ENCODE measurements at places on chromosomes 16 and 17.

GRCh38 chr16:27428026-27428785, 26.2 kb downstream of the IL21R start:
- no peak for DNase-seq

- DNase-seq, result no peak
These were observed 350.1 kb upstream of the TNRC6C start for GRCh38 chr17:77608431-77608830.

- peak; percentile 53 for DNase-seq
These were observed 126.9 kb downstream of the KATNIP start for GRCh38 chr16:27676839-27677238.

DNA sequence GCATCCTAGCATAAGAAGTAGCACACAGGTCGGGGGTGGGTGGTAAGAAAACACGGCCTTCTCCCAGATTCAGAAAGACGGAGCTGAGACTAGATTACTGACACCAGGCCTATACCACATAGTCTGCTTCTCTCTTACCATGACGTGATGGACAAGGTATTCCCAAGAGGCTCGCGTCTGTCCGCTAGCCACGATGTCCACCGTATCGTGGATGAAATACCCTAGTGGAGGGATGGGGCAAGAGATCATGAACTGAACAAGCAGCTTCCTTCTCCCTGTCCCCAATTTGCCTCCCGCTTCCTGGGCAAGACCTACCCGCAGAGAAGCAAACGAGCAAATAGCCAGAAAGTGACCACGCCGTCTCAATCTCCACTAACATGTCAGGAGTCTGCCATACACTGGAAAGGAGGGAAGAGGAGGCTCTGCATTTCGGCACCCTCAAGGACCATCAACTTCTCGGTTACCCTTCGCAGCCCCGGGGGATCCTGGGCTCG, 820 bp downstream of the TLCD1 start:
- DNase-seq, result peak; percentile 52

- DNase-seq, result no peak
These were observed 20.0 kb downstream of the USP32 start for GRCh38 chr17:60371818-60372510.

DNA sequence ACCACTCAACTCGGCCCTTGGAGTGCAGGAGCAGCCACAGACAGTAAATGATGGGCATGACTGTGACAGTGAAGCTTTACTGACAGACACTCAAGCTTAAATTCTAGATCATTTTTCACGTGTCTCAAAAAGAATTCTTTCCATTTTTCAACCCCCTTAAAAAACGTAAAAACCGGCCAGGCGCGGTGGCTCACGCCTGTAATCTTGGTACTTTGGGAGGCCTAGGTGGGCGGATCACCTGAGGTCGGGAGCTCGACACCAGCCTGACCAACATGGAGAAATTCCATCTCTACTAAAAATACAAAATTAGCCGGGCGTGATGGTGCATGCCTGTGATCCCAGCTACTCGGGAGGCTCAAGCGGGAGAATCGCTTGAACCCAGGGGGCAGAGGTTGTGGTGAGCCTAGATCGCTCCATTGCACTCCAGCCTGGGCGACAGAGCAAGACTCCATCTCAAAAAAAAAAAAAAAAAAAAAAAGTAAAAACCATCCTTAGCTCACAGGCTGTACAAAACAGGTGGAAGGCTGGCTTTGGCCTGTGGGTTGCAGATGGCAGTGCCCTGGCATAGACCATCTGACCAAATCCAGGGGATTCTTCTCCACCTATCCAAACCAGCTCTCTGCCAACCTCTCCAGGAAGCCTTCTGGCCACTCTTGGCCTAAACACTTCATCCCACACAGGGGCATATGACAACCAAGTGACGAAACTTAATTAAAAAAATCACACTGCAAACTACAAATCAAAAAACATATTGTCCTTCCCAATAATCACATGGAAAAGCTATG, 18.3 kb downstream of the TBC1D16 start:
- DNase-seq, result no peak

DNA sequence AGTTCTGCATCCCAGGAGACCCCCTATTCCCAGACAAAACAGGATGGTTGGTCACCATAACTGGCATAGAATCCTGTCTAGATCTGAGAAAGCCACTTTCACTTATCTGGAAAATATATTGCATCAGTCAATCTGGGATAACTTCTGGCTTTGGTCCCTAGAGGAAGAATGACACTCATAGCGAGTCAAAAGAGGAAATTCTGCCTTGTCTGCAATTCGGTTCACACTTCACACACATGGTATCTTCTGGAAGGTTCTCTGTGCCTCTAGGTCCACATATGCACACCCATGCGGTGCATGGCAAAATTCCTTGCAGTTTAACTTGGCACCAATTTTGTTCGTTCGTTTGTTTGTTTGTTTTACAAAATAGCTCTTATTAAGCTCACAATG, 49.2 kb upstream of the WSCD1 start:
- DNase-seq, result no peak

- no peak for DNase-seq
These were observed 5.4 kb upstream of the ITGA2B start for GRCh38 chr17:44394833-44395232.

GRCh38 chr17:38981636-38982035, 14.4 kb upstream of the FBXO47 start:
- DNase-seq, result no peak

GRCh38 chr17:32927201-32927723, 691 bp upstream of the TMEM98 start:
- no peak for DNase-seq

GRCh38 chr16:79658301-79659033, 57.9 kb upstream of the MAF start:
- peak; percentile 74 for DNase-seq

DNA sequence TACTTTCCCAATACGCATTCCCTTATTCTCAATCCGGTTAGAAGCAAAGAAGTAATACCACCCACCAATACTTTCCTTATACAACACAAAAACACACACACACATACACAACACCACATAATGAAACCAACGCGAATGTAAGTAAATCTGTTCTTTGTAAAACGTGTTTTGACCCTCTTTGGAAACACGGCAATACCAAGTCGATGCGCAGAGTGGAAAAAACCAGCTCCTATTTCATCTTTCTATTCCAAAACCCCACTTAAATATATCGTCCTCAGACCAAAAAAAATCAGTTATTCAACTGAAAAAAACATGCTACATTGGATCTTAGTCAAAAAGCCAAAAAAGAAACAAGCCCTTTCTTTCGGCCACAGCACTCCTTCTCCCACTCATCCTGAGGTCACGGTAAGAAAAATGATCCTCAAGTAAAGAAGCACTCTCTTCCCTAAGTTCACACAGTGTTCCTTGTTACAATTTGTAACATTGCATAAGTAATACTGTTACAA, 31.0 kb upstream of the ARL4D start:
- DNase-seq, result peak; percentile 98

DNA sequence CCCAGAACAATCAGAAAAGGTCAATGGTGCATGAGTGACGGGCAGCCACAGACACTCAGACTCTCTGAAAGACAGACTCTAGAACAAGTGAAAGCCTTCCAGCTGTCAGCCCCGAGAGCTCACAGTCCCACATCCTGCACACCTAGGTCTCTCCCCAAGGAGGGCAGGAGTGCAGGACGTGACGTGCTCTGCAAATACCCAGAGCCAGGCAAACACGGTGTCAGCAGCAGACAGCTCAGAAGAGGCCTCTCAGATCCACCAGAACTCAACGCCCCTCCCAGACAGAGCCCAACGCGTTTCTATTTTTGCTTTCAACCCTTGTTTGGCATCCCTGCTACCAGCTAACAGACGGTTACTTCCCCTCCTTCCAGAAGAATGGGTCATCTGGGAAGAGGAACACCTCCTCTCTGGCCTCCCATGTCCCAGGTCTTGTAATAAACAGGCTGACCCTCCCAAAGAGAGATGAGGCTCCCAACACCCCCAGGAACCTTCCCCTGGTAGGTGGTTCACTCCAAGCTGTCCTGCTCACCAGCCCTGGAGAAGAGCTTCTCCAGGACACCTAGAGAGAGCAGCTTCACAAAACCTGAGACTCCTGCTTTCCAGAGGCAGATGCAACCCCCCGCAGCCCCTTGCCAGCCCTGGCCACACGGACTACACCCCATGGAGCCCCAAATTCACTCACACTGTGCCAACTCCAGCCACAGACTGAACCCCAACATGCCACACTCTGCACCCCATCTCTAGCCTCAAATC, 7.6 kb downstream of the PITPNM3 start:
- no peak for DNase-seq

- DNase-seq, result peak; percentile 78
These were observed at the start of gene VASN for GRCh38 chr16:4371357-4372000. TSS of gene VASN (plus strand) at chr16:4371848. CDS start at chr16:4380878, 9,030 bp downstream.

GRCh38 chr17:41657176-41657754, 31.4 kb upstream of the EIF1 start:
- no peak for DNase-seq

GRCh38 chr16:51431517-51432241, 280.6 kb upstream of the SALL1 start:
- peak; percentile 99 for DNase-seq

DNA sequence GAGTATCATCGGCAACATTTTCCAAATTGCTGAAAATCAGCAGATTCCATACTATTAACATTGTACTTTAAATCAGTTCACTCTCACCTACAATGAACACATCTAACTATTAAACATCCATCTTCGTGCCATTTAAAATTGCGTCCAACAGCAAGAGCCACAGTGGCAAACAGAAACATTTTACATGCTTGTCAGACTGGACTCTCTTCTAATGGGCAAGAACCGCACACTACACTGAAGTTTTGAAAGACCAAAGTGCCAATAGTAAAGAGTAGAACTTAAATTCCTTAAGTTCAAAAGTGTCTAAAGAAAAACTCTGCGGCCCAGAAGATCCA, 652 bp downstream of the RPS15A start:
- DNase-seq, result no peak
